ENCODE measurements at places on chromosomes 3 and 15.

- DNase-seq, result peak; percentile 89
These were observed 2.4 kb upstream of the CORO2B start for GRCh38 chr15:68576235-68576892.

GRCh38 chr3:42055291-42055690 lies 35.9 kb upstream of the TRAK1 start:
- DNase-seq, result no peak

GRCh38 chr3:152511904-152512303 lies 243.2 kb downstream of the MBNL1 start:
- no peak for DNase-seq

DNA sequence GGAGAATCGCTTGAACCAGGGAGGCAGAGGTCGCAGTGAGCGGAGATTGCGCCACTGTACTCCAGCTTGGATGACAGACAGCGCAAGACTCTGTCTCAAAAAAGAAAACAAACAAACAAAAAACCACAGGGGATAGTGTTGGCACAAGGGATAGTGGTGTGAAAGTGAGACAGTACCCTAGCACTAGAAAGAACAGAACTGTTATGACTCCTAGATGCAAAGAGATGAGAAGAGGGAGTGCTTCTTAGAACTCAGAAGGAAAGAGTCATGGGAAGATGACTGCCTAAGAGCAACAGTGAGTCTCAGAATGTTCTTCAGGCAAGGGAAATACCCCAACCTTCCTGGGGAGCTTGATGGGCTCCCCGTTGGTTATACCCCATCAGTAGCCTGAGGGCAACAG lies 17.8 kb upstream of the ZNF770 start:
- DNase-seq, result no peak

- no peak for DNase-seq
These were observed 76.1 kb downstream of the CLDN11 start for GRCh38 chr3:170494766-170495165.

GRCh38 chr15:89649013-89649625 lies 6.1 kb downstream of the KIF7 start:
- no peak for DNase-seq

DNA sequence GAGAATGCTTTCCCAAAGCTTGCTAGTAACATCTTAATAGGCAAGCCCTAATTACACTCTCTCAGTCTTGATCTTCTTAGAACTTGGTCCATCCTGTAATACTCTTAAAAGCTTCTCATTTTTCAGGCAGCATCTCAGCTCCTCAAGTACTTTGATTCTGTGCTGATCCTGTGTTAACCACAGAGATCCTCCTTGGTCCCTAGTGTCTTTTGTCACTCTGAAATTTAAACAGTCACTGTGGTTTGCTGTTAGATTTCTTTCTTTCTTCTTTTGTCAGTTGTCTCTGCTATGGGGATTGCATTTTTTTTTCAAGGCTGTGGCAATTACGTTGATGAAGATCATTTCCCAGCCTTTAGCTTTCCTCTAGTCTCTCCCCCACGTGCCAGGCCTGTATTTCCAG lies 26.0 kb upstream of the UBE3A start:
- DNase-seq, result no peak

DNA sequence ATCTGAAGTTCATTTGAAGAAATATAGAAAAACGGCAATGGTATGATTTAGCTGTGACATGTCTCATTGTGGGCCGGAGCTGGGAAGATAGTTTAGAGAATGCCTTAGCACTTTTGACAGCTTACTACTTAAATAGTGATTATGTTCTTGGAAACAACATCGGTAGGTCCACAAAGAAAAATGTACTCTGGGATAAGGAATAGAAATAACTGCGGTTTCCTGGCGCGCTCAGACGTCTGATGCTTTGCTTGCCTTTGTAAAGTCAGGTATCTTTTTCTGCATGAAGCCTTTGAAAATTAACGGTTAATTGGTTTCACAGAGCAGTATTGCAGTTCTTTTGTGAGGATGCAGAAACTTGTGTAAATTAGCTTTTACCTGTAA lies 1.4 kb downstream of the USP3 start:
- DNase-seq, result no peak
